ENCODE measurements at places on chromosomes 7 and 10.

- no peak for DNase-seq
These were observed 204.7 kb downstream of the ADRA2A start for GRCh38 chr10:111281516-111281915.

DNA sequence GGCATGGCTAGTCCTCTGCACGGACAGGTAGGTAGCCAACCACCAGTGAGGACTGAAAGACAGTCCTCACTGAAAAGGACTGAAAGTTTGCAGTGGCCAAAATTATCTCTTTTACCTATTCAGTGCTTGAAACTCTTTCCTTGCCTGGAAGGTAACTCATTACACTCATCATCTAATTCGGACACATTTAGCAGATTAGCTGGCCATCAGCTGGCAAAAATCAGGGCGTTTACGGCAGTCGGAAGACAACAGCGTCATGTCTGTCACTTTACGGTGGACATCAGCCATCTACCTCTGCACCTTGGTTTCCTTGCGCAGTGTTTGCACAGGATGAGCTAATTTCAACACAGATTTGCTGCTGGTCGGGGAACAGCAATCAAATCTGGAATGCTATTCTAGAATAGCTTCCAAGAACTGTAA, 740 bp downstream of the ANXA7 start:
- DNase-seq: peak; percentile 63

DNA sequence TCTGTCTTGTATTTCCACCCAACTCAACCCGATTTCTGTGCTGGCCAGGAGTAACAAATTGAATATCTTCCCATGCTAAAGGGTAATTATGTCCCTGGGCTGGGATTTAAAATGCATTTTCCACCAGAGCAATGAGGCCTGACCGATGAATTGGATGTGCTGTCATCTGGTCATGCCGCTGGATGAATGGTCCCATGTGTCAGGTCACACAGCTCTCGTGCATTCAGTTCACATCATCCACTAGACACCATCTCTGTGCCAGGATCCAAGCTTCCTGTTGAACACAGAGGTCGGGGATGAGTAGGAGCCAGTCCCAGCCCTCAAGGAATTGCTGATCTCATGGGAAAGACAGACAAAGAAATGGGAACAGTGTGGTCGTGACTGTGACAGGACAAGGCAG, 200.8 kb downstream of the ADRA2A start:
- DNase-seq: no peak

GRCh38 chr7:15801551-15801950, 115.1 kb upstream of the MEOX2 start:
- peak; percentile 73 for DNase-seq

DNA sequence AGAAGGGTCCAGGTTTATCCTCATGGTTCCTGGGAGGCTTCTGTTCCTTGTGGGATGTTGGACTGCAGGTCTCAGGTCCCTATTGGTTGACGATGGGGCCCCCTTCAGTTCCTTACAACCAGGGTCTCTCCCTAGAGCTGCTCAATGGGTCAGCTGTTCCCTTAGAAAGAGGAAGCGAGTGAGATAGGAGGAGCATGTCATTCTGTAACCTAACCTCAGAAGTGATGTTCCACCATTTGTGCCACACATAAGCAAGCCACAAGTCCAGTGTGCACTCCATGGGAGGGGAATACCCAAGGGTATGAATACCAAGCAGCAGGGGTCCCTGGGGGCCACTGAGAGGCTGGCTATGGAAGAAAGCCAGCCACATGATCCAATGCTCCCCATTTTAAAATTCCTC, 192.7 kb downstream of the GATA3 start:
- DNase-seq: no peak

GRCh38 chr10:132467464-132468149, 70.0 kb upstream of the INPP5A start:
- DNase-seq: no peak

GRCh38 chr7:2115760-2116447, 116.8 kb downstream of the MAD1L1 start:
- peak; percentile 43 for DNase-seq

DNA sequence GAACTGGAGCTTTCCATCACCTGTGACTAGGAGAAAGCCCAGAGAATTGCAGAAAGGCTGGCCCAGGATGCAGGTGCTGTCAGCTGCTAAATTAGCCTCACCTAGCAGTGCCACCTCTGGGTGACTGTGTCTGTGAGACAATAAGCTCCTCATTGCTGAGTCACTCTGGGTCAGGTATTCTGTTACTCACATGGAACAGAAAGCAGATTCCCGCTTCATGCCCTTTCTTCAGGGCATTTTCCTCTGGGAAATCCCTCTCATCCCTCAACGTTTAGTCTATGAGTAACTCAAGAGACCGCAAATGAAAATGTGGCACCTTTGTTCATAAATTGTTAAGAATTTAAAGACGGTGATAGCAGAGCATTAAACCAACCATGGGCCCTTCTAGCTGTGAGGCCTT, 184.0 kb downstream of the ADAM12 start:
- DNase-seq: peak; percentile 70

All from HT1080 (cell line).